ENCODE measurements at places on chromosomes 2 and 18. TPM values are rescaled to one million over a fixed set of nuclear protein-coding genes. Genes with fewer than 3 reads are reported as not detected.

MBD1 gene
- 86.2 TPM for total RNA-seq

EFEMP1 gene
- total RNA-seq, result 109 TPM

DNA sequence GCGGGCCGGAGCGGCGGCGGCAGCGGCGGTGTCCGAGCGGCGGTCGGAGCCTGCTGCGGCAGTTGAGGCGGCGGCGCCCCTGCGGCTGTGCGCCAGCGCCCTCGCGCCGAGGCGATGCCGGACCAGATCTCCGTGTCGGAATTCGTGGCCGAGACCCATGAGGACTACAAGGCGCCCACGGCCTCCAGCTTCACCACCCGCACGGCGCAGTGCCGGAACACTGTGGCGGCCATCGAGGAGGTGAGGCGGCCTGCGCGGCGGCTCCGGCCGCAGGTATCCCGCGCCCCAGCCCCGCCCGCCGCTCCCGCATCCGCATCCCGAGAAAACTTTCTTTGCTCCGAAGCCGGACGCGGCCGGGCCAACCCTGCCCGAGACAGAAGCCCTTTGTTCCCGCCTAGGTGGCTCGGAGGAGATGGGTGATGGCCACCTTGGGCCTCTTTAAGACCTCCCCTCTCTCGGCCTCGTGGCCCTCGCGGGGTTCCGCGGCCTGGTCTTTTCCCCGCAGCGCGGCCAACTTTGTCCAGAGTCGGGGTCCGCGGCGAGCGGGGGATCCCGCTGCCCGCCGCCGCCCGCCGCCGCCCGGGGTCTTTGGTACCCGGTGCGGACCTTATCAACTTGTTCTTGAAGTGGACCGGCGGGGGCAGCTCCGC is 504 bp downstream of the ASAP2 start:
- no peak for DNase-seq

DNA sequence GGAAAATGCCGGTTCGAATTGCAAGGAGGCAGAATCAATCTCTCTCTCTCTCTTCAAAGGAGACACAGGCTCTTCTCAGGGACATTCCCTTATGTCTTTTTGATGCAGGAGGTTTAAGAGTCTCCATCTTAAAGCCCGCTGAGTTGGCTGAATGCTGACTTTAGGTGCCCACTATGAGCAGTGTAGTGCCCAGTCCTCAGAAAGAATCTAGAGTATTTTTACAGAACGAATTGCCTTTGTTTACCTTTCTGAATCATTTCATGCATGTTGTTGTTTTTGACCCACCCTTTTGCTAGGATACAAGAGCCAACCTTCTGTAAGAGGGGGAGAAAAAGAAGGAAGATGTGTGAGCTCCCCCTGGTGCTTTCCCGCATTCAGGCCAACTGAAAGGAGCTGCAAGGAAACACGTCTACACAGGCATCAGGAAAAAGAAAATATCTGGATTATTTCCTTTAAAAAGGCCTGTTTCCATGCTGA is 193.5 kb upstream of the TCF4 start:
- no peak for DNase-seq

LAMA3 gene
- total RNA-seq, result 2,643 TPM

DNA sequence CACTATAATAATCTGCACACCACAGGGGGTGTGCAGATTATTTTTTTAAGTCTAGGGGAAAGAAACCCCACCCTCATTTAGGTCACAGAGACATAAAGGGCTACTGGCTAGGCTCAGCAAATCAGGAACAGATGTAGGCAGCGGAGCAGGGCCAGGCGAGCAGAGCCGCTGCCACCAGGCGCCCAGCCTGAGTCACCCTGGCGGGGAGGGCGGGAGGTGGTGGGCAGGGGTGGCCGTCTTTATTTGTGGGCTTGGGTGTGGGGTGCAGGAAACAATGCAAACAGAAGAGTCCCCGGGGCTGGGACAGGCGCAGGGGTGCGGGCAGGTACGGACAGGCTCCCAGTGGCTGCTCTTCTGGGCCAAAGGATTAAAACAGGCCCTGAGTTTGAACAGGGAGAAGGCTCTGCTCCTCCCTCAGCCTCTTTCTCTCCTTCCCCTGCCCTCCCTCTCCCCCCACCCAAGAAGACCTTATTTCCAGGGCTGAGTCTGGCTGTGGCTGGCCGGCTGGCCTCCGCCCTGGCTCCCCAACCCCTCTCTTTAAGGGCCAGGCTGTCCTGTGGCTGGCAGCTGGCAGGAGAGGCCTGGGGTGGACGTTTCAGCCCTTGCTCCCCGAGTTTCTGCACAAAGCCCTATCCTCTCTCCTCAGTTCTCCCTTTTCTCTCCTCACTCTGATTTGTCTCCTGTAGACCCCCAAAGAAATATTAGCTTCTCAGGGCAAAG is 142.9 kb upstream of the SMAD2 start:
- DNase-seq, result no peak

DNA sequence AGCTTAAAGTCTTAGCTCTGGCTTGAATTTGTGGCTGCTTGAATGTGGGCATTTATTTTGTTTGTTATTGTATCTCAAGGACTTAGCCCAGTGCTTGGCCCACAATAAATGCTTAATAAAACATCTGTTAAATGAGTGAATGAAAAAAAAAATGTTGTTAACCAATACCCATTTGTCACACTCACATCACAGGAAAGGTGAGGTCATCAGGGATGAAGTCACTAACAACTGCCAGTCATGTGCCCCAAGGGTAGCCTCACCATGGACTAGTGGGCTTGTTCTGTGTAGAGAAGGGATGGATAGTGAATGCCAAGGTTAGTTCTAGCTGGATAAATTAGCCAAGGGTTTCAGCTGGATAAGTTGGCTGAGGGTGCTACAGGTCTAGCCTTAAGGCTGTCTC is 3.0 kb downstream of the NRBP1 start:
- no peak for DNase-seq

DNA sequence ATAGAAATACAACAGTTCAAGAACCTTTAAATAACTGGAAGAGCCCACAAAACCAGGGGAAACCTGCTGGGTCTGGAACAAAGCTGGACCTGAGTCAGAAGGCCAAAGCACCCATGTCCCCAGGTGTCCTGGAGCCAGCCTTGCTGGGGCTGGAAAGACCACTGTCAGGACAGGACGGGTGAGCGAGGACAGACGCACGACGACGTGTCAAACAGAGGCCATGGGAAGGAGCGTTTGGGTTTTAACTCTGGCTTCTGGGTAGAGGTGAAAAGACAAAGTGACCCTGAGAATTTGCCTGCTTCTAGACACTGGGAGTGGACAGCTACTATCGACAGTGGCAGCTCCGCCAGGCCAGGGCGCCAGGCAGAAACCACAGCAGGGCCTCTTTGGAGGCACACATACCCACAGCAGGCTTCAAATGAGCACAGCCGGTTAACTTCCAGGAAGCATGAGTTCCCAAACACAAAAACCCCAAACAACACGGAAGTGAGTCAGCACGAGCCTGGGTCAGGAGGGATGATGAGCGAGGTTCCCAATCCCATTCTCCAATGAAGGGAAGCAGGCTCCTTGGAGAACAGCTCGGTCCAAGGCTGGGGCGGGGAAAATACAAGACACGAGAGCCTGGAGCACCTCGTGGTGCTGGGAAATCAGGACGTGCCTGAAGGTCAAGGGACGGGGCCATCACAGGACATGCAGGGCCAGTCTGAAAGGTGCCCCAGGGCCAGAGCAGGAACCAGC is 208.0 kb downstream of the TWIST2 start:
- DNase-seq, result no peak

DNA sequence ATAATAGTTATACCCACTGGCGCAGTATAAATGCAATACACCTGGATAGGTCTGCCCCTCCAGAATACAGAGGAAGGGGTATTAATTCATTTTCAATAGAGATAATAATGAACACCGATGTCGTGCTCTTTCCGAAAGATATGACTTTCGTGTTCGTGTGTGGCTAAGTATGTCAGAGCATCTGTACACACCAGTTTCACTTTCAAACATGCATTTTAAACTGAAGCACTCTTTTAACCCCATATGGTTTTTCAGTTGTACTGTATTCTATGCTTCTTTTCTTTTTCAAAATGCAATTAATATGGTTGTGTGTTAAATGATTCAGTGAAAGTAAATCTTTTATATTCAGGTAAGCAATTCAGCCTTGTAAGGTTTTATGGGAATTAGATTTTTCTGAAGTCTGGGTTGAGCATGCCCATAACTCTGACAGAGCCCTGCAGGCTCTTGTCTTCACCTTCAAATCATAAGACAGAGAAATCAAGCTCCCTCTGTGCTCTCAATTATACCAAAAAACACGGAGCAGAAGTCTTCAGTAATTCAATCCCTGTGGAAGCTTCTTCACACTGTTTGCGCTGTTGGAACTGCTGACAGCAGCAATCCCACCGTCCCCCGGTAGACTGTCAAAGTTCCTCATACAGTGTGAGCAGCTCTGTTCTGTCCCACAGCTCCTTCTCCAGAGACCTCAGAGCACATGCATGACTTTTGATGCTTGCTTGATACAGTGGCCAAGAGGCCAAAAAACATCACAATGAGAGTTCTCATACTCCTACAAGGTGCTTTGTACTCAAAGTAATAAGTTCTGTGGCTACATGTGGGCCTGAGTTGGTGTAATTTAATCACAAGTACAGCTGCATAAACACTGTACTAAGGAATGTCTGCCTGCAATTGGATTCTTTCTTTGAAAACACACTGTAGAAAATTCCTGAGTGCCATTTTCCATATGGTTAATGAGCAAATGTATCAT is 186.8 kb downstream of the ZNF521 start:
- DNase-seq, result no peak

GALNT13 gene
- not detected for total RNA-seq

- DNase-seq, result no peak
Measured at GRCh38 chr2:202337151-202337550, 39.0 kb upstream of the BMPR2 start.

GRCh38 chr18:29161429-29161828 is 984.5 kb upstream of the CDH2 start:
- DNase-seq, result no peak

DNA sequence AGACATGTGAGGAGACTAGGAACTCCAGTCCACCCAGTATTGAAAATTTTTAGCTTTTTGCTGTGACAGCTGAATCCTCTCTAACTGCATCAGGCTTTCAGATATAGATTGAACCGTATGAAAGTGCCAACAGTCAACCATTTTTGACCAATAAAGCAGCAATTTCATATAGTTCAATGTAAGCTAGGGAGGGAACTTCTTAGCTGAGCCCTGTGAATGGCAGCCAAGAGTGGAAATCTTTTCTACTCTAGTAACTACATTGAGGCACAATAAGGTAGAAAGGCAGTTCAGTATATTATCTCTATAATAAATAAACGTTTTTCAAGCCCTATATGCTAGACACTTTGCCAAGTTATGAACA is 96.3 kb upstream of the TANK start:
- DNase-seq, result no peak
